ENCODE measurements at places on chromosomes 2 and 18.

- DNase-seq = no peak
These were observed 12.0 kb upstream of the CEP68 start for GRCh38 chr2:65044097-65044735.

DNA sequence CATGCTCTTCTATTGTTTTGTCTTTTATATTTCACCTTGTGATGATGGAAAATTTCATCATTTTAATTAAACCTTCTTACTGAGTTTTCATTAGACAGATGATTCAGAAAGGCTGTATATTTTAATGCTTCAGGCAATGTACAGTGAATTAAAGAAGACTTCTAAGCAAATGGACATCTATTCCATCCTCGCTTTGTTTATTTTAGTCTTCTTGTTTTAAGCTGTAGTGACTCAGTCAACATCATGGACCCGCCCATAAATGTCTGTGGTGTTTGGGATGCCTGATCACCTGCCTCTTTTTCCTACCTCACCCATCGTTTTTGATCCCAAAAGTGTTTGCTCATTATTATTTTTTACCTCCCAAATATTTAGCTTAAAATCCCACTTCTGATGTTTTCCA lies 43.1 kb downstream of the KYNU start:
- no peak for DNase-seq

- DNase-seq = peak; percentile 82
These were observed 64.4 kb downstream of the LCLAT1 start for GRCh38 chr2:30511122-30512083.

DNA sequence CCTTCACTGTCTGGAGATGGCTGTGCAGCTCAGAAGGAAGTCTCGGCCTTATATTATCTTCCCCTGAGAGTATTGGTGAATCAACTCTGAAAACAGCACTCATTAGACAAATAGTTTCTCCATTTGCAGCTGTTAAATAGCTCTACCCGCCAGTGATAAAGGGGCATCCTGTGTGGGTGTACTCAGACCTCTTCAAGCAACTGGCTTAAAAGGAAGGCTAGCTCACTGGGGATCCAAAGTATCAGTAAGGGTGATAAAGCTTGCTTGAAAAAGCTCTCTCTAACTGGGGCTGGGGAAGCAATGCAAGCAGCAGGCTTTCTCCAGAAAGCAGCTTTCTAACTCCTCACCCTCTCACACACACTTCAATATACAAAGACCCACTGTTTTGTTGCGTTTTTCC lies 64.9 kb upstream of the PSMD14 start:
- no peak for DNase-seq

- no peak for DNase-seq
These were observed 2.1 kb upstream of the PCBP1 start for GRCh38 chr2:70084973-70085710.

GRCh38 chr2:54531558-54531957 lies 75.4 kb downstream of the SPTBN1 start:
- DNase-seq = peak; percentile 67

DNA sequence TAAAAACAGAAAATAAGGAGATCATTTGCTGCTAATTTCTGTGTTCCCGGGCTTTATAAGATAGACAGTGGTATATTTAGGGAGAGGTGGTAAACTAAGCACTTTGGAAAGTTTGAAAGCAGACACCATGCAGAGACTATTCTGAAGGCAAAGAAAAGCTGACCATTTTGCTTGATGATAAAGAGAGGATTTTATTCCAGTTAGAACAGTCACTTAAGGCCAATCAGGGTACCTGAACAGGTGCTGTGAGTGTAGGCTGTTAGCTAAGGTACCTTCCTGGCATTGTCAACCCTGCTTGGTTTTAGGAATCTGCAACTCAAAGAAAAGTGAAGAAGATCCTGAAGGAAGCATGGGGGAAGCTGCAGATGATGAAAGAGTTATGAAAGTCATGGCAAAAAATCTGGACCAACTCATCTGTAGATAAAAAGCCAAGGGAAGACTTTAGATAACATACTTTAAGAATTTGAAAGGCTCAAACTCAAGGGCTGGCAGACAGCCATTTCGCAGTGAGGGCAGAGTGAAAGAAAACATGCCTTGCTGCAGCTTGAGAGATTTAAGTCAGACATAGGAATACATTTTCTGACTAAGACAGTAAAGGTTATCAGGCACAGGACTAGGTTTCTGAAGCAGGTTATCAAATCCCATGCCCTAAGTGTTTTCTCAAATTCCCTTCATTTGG lies 80.1 kb upstream of the ARL5A start:
- DNase-seq = peak; percentile 77

DNA sequence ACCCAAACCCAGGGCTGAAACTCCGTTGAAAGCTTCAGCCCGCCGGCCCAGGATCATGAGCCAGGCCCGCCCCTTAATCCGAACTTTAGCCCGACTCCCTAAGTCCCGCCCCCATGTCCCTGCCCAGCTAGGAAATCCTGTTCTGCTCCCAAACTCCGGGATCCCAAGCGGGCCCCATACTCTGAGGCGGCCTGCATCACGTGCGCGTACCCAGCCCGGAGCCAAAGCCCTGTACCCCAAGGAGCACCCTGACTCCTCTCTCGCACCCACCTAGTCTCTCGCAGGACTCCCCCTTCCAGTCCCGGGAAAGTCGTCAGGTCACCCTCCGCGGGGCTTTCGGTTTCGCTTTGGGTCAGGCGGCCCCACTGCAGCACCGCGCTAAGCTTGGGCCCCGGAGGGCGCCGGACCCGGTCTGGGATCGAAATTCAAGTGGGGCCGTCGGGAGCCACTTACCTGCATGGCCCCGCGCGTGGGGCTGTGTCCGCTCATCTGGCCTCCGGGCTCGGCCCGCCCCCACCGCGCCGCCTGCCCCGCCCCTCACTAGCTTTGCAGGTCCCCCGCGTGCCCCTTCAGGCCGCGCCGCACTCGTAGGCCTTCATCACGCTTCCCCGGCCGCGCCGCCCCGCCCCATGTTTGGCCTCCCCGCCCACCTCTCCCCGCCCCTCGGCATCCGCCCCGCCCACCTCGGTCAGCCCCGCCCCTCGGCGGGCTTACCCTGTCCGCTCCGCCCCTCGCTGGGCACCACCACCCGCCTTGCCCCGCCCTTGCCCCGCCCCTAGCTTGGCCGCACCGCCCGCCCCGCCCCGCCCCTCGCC lies at the start of gene DNPEP:
TSS of gene DNPEP (minus strand) at position 607 of the 815 bp plus-strand sequence. CDS start at position 489, 118 bp downstream.
- DNase-seq = peak; percentile 81

- no peak for DNase-seq
These were observed 39.9 kb upstream of the TSPYL6 start for GRCh38 chr2:54295911-54296310.

DNA sequence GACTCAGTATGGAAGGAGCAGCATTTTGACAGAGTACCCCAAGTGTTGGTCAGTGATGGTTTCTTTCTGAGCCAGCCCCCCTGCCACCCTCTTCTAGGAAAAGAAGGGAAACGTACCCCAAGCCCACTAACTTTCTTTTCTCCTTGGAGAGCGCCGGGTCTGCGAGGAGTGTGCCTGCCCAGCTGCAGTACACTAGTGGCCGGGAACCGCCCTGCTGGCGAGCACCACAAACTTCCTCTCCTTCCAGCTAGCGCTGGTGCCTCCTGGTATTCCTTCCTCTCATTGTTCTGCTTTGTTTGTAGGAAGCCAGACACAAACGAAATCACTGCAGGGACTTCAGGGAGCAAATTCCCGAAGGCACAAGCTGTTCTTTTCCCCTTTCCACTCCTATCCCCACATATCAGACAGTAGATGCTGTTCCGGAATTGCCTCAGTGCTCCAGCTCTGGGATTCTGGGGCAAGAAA lies 1.8 kb downstream of the CCDC85A start:
- peak; percentile 41 for DNase-seq

- peak; percentile 53 for DNase-seq
These were observed 587 bp downstream of the SUMO1 start for GRCh38 chr2:202237787-202238233.

- peak; percentile 97 for DNase-seq
These were observed 113.6 kb downstream of the BABAM2 start for GRCh38 chr2:28004086-28004485.

DNA sequence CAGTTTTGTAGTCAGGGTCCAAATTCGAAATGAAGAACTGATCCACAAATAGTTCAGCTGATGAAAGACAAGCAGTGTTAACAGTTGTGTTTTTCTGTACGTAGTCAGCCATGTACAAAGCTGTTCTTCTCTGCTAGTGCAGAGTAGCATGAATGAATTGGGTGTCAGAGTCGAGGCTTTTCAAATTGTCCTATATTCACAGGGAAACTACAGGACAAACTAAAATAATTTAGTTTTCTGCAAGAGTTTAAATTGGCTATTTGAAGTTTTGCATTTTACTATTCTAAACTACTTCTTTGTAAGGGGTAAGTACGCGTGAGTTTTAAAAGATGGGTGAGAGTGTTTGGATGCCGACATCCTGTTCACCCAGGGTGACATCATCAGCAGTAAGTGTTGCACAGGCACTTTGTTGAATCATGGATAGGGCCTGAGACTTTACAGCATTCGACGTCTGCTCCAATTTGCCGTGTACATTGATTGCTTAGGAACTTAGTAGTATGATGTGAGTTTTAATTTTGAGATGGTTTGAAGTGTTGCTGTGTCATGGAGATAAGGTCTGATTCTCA lies 147.2 kb upstream of the NFATC1 start:
- peak; percentile 11 for DNase-seq

- DNase-seq = no peak
These were observed 60.5 kb downstream of the PMAIP1 start for GRCh38 chr18:59960272-59960671.

DNA sequence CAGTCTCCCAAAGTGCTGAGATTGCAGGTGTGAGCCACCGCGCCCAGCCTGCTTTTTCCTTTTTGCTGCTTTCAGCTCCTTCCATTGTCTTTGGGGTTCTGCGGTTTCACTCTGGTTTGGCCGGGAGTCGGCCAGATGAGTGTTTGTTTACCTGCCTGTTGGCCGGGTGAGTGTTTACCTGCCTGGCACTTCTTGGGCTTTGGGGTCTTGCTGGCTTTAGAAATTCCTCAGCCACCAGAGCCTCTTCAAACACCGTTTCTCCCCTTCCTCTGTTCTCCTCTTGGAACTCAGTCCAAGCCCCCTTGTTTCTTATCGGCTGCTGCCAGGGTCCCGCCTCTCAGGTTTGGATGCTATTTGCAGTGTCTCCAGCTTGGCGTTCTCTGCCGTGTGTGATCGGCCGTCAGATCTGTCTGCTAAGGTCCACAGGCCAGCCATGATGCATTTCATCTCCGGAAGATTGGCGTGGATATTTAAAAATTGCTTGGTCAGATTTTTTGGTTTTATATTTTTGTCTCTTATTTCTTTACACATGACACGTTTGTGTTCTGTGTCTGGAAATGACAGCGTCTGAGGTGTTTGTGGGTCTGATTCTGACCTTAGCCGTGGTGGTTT lies 14.2 kb upstream of the GAL3ST2 start:
- DNase-seq = no peak

GRCh38 chr2:65278531-65278981 lies 50.9 kb downstream of the ACTR2 start:
- DNase-seq = peak; percentile 52

DNA sequence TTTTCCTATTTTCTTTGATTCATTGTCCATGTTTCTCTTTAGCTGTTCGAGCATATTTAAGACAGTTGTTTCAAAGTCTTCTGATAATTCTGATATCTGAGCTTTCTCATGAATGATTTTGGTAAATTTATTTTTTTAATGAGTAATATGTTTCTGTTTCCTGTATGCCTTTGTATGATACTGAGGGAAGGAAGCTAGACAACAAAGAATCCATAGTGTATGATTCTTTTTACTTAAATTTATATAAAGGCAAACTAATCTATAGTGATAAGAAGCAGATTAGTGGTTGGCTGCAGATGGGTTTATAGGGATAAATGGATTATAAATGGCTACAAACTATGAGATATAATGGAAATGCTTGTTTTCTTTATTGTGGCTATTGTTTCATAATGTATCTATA lies 352.7 kb upstream of the CDH2 start:
- no peak for DNase-seq

DNA sequence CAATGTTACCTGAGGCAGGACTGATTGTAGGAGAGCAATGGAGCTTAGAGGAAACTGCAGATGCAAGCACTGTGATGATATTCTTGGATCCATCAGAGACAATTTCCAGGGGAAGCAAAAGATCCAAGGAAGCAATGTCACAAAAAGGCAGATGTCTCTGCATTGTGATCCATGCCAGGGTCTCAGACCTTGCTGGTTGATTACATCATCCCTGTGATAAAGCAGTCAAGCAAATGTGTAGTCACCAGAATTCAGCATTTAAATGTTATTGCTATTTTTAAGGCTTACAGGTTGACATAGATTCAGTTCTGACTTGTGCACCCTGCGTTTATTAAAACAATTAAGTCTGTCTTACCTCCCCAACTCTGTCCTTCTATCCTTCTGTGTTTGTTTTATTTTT lies 56.8 kb upstream of the CCDC85A start:
- no peak for DNase-seq

GRCh38 chr2:180890781-180891180 lies 89.6 kb upstream of the UBE2E3 start:
- peak; percentile 15 for DNase-seq

- no peak for DNase-seq
These were observed 25.1 kb downstream of the CIB4 start for GRCh38 chr2:26615860-26616705.

- no peak for DNase-seq
These were observed 45.2 kb upstream of the ASB1 start for GRCh38 chr2:238381341-238382115.

- no peak for DNase-seq
These were observed 218.9 kb downstream of the PARD3B start for GRCh38 chr2:204763974-204764703.

DNA sequence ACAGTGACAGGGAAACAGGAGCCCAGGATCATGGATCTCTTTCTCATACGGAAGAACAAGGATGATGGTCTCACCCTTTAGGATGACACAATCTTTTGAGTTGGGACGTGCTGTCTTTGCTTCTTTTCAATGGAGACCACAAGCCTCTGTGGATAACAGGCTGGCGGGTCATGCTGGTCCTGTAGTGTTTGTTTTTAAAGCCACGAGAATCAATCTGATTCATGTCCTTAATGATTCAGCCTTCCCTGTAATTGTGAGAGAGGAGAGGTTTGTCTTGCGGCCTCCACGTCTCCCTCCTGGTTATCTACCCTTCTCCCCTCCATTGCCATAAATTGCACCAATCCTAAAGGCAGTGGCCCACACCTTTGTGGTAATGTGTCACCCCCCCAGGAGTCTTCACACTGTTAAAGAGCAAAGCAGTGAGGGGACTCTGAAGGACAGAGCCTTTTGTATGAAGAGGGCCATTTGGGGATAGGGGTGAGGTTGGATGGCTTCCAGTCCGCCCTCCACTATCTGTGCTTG lies 87.7 kb upstream of the TGFA start:
- DNase-seq = no peak

GRCh38 chr2:181046833-181047232 lies 66.4 kb downstream of the UBE2E3 start:
- no peak for DNase-seq

DNA sequence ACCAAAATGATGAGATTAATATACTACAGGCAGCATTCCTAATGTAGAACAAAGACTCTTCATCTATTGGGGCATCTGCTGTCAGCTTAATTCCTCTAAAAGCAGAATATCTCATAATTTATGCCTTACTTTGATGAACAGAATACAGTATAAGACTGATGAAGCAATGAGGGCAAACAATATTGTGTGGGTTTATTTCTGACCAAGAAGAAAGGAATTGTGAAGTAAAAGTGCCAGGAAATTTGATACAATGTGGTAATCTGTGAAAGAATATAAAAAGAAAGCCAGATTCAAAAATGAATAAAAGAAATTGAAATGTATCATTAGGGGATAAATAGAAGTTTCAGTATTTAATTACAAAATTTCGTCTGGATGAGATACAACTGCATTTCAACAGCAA lies 78.8 kb upstream of the TTC21B start:
- DNase-seq = no peak

Measured in amniotic epithelial cell (primary cell).